Jurkat, Clone E6-1 (cell line): ENCODE measurements at places on chromosomes 11 and 22.

DNA sequence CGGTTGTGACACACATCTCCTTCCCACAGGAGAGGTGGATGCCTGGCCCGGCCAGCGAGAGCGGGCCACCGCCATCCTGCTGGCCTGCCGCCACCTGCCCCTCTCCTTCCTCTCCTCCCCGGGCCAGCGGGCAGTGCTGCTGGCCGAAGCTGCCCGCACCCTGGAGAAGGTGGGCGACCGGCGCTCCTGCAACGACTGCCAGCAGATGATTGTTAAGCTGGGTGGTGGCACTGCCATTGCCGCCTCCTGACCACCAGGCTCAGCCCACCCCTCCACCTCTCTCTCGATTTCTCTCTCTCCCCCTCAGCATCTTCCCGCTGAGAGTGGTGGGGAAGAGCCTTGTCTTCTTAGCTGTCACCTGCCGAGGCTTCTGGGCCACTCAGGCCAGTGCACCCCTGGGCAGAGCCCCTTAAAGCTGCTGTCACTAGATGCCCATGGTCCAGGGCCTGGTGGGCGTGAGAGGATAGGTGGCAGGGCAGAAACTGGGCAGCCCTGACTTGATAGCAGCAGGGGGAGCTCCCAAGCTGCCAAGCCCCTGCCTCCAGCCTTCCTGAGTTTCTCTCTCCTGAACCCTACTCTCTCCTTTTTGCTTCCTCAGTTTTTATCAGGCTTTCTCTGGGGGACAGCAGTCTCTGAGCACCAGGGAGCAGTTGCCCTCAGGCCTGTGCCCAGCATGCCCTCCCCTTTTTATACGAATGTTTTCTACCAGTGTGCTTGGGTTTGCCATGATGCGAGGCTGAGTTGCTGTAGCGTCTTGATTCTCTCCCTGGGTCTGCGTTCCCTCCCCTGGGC lies 9.3 kb downstream of the SHISA8 start:
- DNase-seq = no peak

GRCh38 chr11:31442086-31442485 lies 67.3 kb downstream of the IMMP1L start:
- DNase-seq = no peak

DNA sequence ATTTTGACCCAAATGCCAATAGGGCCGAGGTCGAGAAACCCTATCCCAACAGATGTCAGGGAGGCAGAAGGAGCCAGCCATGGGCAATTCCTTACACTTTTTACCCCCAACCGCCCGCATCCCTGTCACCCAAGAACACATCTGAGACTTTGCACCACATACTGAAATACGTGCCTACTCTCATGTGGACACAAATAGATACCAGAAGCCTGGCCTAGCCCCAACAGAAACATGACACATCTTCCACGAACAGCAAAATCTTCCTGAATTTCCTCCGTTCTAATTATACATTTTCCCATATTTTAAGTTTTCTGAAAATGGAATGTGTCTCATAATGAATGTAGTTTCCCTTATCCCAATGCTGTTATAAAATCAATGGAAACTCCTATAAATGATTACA lies 64.7 kb downstream of the SLC1A2 start:
- no peak for DNase-seq

GRCh38 chr11:33540427-33540826 lies 160.2 kb downstream of the C11orf91 start:
- DNase-seq = no peak
